ENCODE measurements at places on chromosomes 5 and 9.

GRCh38 chr5:60487885-60488442 lies 212.0 kb downstream of the DEPDC1B start:
- peak; percentile 47 for DNase-seq

DNA sequence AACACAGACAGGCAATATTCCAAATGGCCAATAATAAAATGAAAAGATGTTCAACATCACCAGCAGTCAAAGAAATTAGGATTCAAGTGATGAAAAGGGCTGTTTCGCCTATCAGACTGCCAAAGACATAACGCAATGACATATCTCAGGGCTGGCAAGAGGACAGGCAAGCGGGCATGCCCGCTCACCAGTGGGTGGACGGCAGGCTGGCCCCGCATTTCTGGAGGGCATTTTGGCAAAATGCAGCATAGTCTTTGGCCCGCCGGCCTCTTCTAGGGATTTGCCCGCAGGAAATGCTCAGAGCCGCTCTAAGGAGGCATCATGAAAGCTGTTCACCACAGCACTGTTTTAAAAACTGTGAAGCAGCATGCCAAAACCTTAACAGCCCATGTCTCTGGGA lies 1.4 kb upstream of the PPP1R26 start:
- DNase-seq: no peak

DNA sequence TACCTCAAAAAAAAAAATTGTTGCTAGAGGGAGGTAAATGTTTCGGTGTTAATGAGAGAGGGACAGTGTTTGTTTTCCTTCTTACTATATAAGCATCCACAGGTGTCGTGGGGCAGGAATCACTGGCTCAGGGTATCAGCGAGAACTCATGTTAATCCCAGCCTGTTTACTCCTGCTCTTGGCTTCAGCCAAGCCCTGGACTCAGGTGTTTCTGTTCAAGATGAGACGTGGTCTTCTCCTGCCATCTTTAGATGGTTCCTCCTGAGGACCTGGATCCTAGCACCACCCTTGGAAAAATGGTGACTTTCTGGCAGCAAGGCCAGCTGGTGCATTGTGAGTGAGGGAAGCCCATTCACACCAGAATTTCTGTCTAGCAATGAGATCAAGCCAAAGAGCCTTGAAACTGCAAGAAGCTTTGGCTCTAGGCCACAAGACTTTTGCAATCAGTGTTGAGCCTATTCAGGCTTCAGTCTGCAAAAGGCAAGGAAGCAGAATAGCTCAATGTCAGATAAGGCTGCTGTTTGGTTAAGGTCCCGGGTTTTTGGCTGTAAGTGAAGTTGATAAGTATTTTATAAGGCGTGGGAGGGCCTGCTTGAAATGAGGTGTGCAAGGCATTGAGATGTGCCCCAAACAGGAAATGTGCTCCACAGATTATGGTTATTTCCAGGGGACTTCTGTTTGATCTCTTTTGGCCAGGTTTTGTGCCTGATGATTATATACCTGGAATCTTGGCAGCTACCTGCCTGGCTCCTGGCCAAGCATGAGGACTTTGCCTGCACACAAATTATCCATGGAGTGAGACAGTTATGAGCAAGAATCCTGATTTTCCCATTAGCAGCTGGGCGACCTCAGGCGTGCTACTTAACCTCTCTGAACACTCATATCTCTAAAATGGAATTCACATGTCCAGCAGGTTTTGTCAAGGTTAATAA lies 99.8 kb downstream of the TENT4A start:
- peak; percentile 83 for DNase-seq

DNA sequence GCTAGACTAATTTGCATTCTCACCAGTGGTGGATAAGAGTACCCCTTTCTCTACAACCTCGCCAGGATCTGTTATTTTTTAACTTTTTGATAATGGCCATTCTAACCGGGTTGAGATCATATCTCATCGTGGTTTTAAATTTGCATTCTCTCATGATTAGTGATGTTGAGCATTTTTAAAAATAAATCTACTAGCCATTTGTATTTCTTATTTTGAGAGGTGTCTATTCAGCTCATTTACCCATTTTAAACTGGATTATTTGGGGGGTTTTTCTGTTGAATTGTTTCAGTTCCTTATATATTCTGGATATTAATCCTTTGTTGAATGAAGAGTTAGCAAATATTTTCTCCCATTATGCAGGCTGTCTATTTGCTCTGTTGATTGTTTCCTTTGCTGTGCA lies 139.6 kb downstream of the ARSB start:
- DNase-seq: no peak

GRCh38 chr9:127586537-127586936 lies 25.5 kb upstream of the STXBP1 start:
- peak; percentile 77 for DNase-seq

- DNase-seq: no peak
Measured at GRCh38 chr5:178469011-178469974, 120.9 kb downstream of the COL23A1 start.

DNA sequence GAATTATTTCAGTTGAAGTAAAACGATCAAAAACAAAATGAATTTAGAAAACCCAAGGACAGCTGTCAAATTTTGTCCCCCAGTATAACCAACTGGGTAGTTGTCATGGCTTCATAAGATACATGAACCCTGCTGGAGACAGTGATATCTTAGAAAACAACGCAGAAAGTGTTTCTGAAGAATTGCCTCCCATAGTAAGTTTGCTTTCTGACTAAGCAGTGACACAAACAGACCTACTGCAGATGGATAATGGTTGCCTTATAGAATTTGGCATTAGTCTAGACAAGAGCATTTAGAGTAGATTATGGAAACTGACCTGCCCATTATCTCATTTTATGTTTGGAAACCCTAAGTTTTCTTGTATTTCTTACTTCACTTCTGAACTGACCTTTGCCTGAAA lies 187.7 kb upstream of the KCNN2 start:
- DNase-seq: no peak

- no peak for DNase-seq
Measured at GRCh38 chr9:69047371-69047770, 11.8 kb downstream of the FXN start.

GRCh38 chr9:128553728-128554127 lies 1.3 kb downstream of the SPTAN1 start:
- DNase-seq: peak; percentile 73

GRCh38 chr9:96719921-96720320 lies 58.0 kb downstream of the ZNF510 start:
- DNase-seq: peak; percentile 19

GRCh38 chr9:19992556-19992955 lies 203.7 kb upstream of the SLC24A2 start:
- no peak for DNase-seq

GRCh38 chr5:36177715-36178523 lies 26.0 kb downstream of the SKP2 start:
- DNase-seq: no peak

DNA sequence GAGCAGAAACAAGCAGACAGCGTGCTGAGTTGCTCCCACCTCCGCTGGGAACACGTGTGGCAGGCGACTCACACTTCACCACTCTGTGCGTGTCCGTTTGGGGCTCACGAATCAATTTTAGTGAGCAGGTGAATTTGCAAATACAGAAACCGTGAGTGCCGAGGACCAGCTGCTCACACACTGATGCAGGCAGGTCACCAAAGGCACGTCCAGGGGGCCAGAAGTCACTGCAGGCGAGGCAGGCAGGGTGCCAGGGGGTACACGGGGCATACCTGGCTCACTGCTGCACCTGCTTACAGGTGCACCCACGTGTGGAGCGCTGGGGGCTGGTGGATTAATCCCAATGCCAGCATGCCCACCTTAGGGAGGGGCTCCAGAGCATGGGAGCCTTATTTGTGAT lies 68.8 kb downstream of the ZNF354C start:
- no peak for DNase-seq

DNA sequence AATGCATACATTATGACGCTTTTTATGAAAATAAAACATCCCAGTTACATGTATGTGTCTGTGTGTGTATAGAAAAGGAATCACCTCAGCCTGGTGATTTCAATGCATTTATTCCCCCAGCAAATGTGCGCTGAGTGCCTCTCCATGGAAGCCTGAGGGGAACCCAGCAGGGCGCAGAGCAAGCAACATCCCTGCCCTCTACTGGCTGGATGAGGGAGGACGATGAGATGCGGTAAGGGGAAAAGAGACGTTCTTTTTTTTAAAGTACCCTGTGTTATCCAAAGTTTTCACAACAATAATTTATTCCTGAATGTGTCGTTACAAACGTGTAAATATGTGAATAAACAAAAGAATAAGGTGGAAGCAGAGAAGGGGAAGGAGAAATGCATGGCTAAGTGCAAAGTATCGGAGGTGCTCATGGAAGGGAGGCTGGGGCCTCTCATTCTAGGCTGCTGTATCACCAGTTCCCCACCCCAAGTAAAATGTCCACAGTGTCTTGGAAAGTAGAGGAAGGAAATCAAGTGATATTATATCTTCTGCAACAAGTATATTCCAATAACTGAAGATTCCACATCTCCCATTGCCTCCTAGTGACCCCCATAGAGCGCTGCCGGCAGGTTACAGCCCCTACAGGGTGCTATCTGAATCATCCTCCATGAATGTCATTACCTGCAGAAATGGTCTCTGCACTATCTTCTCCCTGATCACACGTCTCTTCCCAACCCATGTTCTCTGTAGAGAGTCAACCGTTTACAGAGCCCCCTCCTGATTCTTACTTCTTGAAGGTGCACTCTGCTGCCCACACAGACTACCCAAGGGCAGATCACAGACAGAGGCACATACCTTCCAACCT lies 13.0 kb upstream of the ABLIM3 start:
- DNase-seq: no peak

DNA sequence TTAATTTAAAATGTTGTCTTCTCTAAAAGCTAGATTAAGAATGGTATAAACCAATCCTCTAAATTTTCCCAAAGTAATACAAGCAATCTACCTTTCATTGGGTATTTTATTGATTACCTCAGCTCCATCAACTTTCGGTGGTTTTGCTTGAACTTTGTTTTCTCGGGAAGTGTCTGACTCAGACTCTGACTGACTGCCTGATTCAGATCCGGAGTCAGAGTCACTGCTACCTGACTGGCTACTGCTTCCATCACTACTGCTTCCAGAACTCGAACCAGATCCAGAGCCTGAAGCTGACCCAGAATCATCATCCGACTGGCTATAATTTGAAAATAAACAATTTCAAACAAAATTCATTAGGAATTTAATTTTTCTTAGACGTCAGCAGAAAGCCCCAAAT lies 24.0 kb downstream of the CHD1 start:
- no peak for DNase-seq

DNA sequence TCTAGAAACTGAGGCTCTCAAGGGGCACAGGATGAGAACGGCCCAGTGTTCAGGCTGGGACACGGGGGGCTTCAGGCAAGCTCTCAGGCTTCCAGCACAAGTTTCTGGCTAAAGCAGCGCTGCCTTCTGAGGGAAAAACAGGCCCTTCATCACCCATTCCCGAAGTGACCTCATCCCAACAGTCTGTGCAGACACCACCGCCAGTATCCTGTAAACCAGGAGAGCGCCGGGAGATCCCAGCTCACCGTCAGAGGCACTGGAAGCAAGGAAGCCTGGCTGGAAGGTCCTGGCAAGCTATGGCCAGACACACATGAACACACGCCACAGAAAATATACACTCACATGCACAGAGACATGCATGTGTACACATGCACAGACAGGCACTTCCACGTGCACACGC lies 8.8 kb downstream of the SLC12A7 start:
- no peak for DNase-seq

DNA sequence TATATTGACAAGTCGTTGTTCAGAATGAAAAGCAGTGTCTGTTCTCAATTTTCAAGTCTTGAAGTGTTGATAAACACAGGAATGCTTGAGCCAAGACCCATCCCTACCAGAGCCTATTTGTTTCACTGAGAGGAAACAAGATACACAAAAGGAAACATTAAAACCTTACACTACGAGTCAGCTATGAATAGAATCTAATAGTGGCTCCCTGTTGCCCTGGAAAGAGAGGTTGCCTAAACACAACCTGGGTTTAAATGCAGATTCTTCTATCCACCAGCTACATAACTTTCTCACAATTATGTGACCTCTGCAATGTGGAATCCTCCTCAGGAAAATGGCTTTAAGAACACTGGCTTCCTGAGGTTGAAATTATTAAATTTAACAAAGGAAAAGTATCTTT lies 29.1 kb upstream of the BNC2 start:
- DNase-seq: no peak

DNA sequence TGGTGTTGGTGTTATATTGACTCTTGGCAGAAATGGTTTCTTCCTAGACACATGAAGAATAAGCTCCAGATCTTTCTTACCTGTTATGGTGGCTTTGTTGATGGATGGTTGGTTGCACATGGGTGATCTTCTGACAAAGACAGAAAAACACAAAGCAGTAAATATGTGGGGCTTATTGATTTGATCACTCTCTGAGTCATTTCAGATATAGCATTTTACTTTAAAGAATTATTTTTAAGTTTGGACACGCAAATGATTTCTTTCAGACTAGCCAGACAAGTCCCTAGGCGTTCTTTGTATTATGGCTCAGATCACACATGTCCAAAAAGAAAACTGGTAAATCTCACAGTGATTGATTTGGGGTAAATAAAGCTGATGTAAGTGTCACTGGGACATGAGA lies 597.6 kb downstream of the RAB3C start:
- no peak for DNase-seq

DNA sequence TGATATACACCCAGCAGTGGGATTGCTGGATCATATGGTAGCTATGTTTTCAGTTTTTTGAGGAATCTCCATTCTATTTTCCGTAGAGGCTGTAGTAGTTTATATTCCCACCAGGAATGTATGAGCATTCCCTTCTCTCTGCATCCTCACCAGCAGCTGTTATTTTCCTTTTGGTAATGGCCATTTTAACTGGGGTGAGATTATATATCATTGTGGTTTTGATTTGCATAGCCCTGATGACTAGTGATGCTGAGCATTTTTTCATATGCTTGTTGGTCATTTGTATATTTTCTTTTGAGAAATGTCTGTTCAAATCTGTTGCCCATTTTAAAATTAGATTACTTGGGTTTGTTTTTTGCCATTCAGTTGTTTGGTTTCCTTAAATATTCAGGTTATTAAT lies 11.2 kb upstream of the PPIC start:
- DNase-seq: no peak

DNA sequence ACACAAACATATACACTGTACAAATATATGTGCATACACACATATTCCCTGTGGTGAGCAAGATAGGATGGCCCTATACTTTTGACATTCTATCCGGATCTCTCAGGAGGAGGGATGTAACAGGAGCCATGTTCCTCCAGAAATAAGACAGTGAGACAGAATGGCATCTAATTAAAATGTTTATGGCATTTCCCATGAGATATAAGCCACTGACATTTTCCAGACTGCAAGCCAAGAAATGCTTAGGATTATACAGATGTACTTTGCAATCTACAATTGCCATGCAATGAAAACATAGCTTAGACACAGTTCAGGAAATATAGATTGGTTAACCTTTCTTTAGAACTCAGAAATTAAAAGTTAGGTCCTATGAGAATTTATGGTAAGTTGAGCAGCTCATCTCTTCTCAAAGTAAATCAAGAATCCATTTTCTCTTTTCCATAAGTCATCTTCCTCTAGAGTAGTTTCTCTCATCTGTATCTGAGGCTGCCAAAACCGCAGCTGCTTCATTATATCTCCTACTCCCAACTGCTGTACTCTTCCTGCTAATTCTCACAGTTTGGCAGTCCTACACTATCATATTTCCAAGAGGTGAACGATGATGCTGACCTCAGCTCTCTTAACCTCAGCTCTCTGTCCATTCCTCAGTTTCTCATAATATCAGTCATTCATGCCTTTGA lies 1719.1 kb downstream of the MAT2B start:
- no peak for DNase-seq
